ENCODE measurements at places on chromosomes 12 and 14.

GRCh38 chr12:110756611-110757010 is 13.9 kb upstream of the PPP1CC start:
- no peak for DNase-seq

GRCh38 chr12:105164068-105164467 is 56.5 kb downstream of the WASHC4 start:
- no peak for DNase-seq

DNA sequence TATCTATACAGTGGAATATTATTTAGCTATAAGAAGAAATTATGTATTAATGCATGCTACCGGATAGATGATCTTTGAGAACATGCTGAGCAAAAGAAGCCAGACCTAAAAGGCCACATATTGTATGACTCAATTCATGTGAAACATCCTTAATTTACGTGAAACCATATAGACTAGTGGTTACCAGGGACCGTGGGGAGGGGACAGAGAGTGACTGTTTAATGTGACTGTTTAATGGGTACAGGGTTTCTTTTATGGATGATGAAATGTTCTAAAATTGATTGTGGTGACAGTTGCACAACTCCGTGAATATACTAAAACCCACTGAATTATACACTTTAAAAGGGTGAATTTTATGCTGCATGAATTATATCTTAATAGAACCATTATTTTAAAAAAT is 8.5 kb upstream of the BCL7A start:
- no peak for DNase-seq

DNA sequence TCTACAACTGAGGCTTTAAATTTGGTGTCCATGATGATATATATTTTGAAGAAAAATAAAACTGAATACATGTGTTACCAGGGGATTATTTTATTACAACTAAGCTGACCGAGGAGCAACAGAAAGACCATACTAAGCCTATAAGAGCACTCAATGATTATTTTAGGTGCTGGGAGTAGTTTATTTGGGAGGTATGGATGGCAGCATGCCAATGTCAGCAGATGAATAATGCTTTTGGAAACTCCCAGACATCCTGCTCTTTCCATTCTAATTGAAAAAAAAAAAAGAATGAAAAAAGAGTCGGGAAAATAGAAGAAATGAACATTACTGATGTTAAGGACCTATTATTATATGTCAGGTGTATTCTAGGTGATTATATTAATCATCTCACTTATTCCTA is 441.2 kb downstream of the BTG1 start:
- no peak for DNase-seq

DNA sequence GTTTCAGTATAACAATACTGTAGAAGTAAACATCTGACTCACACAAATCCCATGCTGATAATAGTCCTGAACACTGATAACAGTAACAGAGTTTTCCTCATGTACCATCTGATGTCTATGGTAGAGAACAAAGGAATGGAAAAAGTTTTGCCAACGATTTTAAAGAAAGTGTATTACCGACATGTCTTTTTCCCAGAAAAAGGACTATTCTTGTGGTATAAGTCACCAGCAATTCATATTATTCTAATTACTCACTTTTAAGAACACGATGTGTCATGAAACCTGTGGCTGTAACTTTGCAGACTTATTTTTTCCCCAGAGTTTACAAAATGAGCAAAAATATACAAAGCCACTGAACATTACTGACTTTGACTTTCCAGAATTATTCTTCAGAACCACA is 40.1 kb upstream of the DCN start:
- DNase-seq: no peak

DNA sequence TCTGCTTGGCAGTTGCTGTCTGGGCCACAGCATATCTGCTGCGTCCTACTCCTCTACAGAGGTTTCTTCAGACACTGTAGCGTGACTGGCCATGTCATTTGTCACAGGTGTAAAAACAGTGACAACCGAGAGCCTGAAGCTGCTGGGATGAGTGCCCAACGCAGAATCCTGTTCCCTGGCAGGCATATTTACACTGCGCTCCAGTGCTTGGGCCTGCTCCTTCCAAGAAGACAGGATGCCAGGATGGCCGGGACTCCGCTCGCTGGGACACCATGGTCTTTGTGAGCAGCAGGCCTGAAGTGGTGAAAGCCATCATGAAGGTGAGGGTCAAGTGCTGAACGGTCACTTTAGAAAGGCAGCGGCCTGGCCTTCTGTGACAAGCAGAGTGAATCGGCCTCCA is 171.4 kb downstream of the EMP1 start:
- DNase-seq: no peak
